ENCODE measurements at places on chromosomes 6 and 20. TPM values are rescaled to one million over a fixed set of nuclear protein-coding genes. Genes with fewer than 3 reads are reported as not detected.

GRCh38 chr6:114824409-114824808, 481.6 kb upstream of the HS3ST5 start:
- no peak for DNase-seq

- DNase-seq = peak; percentile 65
These were observed 26.1 kb downstream of the FARS2 start for GRCh38 chr6:5287205-5287965.

GRCh38 chr6:44833248-44833647, 445.7 kb downstream of the CDC5L start:
- no peak for DNase-seq

- no peak for DNase-seq
These were observed 85.8 kb downstream of the ZFP64 start for GRCh38 chr20:52105442-52106422.

The DDO gene
- 0.07 TPM for total RNA-seq

- DNase-seq = no peak
These were observed 12.9 kb upstream of the CCN6 start for GRCh38 chr6:112040956-112041355.

DNA sequence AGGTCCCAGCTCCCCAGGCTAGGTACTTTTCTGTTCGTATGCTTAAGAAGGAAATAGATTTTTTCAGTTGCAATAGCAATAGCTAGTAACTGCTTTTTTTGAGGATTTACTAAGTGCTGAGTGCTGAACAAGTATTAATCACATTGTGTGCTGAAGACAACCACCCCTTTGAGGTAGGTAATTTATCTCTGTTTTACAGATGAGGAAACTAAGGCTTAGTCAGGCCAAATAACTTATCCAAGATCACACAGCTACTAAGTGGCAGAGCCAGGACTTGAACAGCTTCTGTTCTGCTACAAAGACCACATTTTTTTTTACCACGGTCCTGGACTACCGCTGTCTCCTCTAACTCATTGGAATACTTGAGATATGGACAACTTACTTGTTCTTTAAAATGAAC, 39.8 kb downstream of the LRRN4 start:
- DNase-seq = no peak
